ENCODE measurements at places on chromosomes 11 and 22. TPM values are rescaled to one million over a fixed set of nuclear protein-coding genes. Genes with fewer than 3 reads are reported as not detected.

GRCh38 chr22:36532466-36532865 lies 3.5 kb upstream of the EIF3D start:
- no peak for DNase-seq

- DNase-seq: no peak
Observed at GRCh38 chr22:48223488-48224190, 1461.2 kb downstream of the TBC1D22A start.

- no peak for DNase-seq
Observed at GRCh38 chr11:15871904-15872626, 484.3 kb downstream of the SOX6 start.

GRCh38 chr22:46240506-46240905 lies 9.6 kb downstream of the CDPF1 start:
- no peak for DNase-seq

- DNase-seq: no peak
Observed at GRCh38 chr22:39617970-39618757, 47.6 kb downstream of the CACNA1I start.

DNA sequence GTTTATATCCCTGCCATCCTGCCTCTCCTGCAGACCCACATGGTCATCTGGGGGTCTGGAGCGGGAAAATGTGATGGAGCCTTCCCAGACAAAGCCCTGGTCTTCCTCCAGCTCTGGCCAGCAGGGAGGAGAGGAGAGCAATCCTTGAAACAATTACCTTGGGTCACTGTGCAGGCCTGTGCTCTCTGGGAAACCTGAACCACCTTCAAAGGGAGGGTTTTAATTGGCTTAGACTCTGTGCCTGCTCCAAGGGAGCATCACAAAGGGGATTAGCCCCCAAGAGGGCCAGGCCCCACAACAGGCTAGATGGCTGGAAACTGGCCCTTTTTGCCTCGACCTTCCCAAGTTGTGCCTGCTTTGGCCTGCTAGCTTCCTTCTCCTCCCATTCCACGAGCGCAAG lies 351.9 kb downstream of the TENM4 start:
- no peak for DNase-seq

The HSPB2 gene
- 40.4 TPM for total RNA-seq

The NXPE4 gene
- total RNA-seq: not detected
